Activated T-helper 1 cell treated with Interleukin-2 at 50 U/mL for 16 hours (primary cell): ENCODE measurements at places on chromosomes 6 and 20.
A peak's percentile ranks its signal among the peaks of the same experiment; 100 is the strongest.

GRCh38 chr20:17680836-17681725 lies 961 bp downstream of the RRBP1 start:
- peak; percentile 69 for DNase-seq

DNA sequence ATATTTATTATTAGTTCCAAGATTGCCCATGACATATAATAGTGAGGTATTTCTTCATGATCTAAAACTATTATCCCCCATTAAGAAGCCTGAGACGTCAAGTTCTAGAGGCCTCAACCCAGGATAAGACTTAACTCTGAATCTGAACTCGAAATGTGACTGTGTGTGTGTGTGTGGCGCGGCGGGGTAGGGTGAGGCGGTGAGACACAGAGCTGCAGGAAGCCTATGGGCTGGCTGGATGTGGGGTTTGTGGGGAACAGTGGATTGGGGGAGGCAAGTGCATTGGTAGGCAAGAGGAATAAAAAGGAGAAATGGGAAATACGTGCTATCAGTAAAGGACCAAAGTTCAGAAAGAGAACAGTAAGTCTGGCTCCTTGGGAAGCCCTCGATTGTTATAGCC lies 66.5 kb upstream of the RNF146 start:
- no peak for DNase-seq

- DNase-seq: no peak
These were observed 196.3 kb downstream of the EPM2A start for GRCh38 chr6:145538989-145539388.

DNA sequence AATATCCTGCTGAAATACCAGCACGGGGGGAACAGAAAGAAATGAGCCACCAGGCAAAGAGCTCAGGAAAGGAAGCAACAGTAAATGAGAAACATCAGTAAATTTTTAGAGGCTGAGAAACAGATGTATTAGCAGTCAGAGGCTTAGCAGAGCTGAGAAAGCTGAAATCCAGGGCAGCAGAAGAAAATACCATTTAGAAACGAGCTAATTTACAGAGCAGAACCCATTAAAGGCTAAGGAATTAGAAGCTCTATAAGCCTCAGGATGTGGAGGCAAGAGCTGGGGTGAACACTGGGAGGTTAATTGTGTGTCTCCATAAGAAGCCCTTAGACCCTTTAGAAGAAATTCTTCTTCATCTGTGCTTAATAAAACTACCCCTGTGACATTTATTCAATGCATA lies 178.6 kb upstream of the RGS17 start:
- no peak for DNase-seq

DNA sequence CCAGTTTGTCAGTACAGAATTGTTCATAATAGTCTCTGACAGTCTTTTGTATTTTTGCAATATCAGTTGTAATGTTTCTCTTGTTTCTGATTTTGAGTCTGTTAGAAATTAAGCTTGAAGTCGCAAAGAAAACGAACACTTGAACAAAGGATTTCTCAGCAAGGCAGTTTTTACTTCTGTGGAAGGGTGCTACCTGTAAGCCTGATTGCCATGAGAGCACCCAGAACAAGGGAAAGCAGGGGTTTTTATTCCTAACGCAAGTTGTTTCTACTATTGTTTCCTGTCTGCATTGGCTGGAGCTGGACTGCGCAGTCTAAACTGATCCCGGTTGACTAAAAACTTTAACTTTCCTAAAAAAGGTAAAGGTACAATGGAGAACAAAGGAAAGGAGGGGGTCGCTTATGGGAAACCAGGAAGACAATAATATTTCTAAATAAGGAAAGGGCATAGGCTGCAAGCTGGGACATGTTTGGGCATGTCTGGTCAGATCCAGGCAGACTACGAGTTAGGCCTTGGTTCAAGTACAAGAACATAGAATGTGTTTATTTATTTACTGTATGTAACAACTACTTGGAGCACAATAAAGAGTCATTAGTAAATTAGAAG lies 28.5 kb downstream of the HLA-B start:
- DNase-seq: no peak

GRCh38 chr6:146548898-146549374 lies 5.3 kb downstream of the RAB32 start:
- no peak for DNase-seq

DNA sequence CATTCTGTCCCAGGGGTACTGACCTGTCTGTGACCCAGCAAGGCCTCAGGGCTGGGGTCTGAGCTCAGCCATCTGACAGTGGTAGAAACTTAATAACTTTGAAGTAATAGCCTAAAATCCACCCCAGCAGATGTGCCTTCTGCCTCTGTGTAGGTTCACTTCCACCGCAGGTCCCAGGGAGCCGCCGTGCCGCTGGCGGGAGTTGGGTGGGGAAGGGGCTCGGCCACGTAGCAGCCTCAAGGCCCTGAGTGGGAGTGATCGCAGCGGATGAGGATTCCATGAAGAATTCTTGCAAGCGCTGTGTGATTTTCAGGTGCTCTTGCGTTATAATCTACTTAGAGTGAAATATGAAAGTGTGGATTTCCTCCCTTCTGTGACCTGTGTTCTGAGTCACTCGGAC lies 163.7 kb downstream of the DTNBP1 start:
- no peak for DNase-seq

- DNase-seq: no peak
These were observed 65.5 kb upstream of the FYN start for GRCh38 chr6:111938710-111939109.

- DNase-seq: no peak
These were observed 25.7 kb downstream of the LAMA4 start for GRCh38 chr6:112228480-112229332.

- DNase-seq: no peak
These were observed 391.0 kb downstream of the TAF4 start for GRCh38 chr20:61674688-61675087.

DNA sequence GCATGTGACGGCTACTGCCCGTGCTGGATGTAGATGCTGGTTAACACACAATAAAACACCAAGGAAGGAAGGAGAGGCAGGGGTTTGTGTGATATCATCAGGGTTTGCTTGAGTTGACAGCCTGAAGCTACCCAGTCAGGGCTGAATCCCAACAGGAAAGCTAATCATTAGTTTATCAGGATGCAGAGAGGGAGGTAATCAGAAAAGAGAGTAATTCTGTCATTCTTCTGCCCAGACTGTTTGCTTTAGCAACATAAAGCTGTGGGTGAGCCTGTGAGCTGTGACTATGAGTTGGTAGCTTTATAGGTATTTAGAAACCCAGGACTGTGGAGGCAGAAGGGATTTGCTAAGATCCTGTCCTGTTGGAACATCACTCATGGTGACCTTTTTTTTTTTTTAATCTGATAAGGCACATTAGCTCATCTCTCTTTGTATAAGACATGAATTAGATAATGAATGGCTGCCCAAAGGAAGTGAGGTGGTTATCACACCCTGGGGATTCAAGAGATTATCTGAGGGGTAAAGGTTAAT lies 79.3 kb downstream of the CAP2 start:
- DNase-seq: no peak

GRCh38 chr6:7496266-7496875 lies 45.1 kb upstream of the DSP start:
- DNase-seq: no peak

GRCh38 chr6:5181510-5182317 lies 79.0 kb downstream of the LYRM4 start:
- DNase-seq: no peak

- DNase-seq: no peak
These were observed 32.7 kb upstream of the CCR6 start for GRCh38 chr6:167090171-167090570.
